Left lung (tissue), 14 donors: ENCODE measurements at places on chromosomes 11 and 22. TPM values are rescaled to one million over a fixed set of nuclear protein-coding genes. Genes with fewer than 3 reads are reported as not detected.

TESMIN gene
- 12.8 TPM for polyA plus RNA-seq

ACTN3 gene
- polyA plus RNA-seq: not detected

NCAM1 gene
- 39.5 TPM for polyA plus RNA-seq

DNA sequence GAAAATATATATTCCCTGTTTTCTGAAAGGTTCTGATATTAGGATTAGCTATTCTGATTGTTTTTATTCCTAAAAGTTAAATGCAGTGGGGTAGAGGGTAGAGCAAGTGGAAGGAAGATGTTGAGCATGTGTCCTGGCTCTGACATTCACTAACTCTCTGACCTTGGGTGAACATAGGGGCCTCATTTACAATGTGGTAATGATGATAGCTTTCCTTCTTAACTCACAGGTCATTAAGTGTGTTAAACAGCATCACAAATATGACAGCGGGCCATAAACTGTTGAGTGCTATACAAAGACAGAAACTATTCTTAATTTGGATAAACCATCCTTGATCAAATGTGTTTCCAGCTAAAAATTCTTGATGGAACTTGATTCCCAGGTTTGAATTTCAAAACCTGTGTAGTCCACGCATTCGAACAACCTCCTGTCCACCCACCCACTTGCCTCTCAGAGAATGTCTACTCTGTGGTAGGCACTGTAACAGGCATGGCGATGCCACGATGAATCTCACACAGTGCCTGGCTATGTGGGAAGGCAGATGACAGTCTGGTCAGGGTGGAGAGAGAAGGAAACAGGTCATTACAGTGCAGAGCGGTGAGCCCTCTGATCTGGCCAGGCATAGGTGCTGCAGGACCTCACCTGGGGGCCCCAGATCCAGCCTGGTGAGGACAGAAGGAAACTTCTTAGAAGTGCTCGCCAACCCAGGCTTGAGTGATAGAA, 19.3 kb upstream of the PEX26 start:
- DNase-seq: no peak

DNA sequence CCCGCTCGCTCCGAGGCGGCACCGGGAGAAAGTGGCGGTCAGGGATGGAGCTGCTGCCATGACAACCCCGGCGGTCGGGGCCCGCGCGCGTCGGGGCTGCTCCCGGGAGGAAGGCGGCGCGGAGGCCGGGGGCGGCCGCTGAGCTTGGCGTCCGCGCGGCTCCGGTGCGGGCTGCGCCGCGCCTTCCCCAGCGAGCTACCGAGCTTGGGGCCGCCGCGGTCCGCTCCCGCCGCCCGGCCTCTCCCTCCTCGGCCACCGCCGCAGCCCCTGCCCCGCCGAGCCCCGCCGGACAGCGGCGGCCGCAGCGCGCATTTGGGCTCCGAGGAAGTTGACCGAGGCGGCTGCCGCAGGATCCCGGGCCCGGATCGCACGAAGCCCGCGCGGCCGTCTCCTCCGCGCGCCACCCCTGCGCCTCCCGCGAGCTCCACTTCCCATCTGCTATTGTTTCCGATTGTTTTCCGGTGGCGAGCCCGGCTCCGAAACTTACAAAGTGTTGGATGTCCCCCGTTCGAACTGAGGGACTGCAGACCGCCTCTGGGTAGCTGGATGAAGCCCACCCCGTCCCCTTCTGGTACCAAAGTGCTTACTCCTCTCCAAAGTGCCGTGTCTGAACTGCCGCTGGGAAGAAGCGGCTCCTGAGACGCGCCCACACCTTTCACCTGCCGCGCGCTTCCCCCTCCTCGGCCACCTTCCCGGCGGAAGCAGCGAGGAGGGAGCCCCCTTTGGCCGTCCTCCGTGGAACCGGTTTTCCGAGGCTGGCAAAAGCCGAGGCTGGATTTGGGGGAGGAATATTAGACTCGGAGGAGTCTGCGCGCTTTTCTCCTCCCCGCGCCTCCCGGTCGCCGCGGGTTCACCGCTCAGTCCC, 540.3 kb downstream of the NTM start:
- DNase-seq: no peak

- DNase-seq: no peak
These were observed 91.5 kb upstream of the HORMAD2 start for GRCh38 chr22:29988719-29989118.
